ENCODE measurements at places on chromosomes 2 and 18.

- no peak for DNase-seq
Observed at GRCh38 chr2:134244086-134244485, 9.8 kb upstream of the MGAT5 start.

DNA sequence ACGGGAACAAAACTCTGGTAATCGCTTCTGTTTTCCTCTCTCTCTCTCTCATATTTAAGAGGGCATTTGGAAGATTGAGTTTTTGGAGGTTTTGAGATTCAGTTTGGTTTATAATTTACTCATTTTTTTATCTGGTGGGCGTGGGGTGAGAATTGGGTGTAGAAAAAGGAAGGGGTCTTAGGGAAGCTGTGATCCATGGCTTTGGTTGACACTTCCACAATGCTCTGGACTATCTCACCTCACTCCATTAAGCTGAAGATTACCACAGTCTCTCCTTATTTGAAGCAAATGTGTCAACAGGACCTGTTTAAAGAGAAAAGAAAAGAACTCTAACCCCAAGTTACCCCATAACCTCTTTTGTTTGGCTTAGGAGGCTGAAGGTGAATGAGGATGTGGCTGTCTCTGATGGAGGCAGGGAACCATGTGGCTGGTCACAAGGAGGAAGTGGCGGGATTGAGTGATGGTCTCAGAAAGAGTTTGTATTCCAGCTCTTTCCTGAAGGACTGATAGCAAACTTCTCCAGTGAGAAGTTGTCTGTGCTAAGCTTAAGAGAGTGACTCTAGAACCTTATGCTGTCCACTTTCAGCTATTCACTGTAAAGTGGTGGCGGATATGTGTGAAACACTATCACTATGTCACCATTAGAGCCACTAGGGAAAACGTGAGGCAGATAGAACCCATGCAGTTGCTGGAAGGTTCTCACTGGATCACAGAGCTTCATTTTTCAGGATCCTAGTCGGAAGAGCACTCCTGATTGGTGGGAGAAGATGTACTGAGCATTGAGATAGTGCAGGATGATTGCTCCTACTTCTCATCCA lies 934 bp downstream of the ZNF804A start:
- DNase-seq, result no peak

- no peak for DNase-seq
Observed at GRCh38 chr2:108450863-108451262, 1.9 kb downstream of the GCC2 start.

DNA sequence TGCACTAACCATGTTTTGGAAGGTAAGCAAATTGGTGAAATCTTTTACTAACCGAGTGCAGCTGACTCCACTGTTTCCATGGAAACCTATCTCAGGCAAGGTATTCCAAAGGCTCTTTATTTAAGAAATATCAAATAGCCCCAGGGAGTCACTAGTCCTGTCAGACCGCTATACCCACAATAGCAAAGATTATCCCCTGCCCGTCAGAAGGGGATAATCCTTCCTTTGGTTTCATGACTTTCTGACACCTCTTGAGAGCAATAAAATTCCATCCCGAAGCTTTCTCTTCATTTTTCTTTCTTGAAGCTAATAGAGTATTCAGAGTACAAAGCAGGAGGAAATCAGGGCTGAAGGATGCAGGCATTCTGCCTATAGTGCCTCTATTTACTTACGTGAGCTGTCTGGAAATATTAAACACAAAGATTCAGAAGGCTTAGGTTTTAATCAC lies 34.7 kb upstream of the MAP2 start:
- DNase-seq, result no peak

- DNase-seq, result no peak
Observed at GRCh38 chr2:199466692-199467065, 8.9 kb upstream of the SATB2 start.

DNA sequence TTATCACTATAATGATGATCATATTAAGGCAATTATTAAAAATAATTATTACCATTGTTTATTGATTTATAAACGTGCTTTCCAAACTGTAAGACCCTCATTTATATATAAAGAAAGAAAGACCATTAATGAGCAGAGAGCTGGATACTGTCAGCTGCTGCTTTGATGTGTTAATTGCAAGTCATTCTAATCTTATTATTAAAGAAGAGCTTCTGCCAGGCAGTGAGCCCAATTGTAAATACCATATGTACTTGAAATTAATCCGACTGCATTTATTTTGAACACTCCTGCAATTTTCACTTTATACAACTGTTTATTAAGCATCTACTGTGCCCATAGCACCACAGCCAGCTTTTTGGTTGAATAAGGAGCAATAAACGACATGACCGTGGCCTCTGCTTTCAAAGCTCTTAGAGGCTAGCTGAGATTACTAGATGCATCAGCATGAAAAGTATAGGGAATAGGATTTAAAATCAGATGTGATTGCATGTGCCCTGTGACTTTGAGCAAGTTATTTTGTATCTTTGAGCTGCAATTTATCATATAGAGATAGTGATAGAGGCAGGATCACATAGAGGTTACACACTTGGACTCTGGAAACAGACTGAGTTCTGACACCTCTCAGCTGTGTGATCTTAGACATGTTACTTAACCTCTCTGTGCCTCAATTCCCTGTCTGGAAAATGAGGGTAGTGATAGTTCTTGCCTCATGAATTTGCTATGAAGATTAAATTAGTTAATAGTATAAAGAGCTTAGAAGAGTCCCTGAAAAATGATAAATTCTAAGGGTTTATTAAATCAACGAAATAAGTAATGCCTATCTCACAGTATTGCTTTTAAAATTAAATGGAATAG lies 83.4 kb downstream of the MYCN start:
- no peak for DNase-seq

DNA sequence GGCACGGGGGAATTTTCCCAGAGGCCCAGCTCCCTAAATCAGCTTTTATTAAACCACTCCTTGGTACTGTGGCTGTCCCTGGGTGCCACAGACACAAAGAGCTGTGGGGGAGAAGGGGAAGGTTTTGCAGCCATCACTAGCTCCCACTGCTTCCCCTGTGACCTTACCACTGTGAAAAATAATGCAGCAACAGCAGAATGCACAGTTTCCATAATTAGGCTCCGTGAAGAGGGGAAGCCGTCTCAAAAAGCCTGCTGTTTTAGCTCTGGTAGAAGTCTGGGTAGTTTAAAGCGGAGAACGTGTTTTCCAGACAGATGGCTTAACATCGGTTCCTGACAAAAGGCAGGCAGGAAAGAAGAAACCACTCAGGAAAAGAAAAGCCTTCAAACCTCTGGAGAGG lies 27.5 kb upstream of the CAB39 start:
- DNase-seq, result no peak

GRCh38 chr2:162926501-162926900 lies 87.9 kb upstream of the KCNH7 start:
- DNase-seq, result no peak

DNA sequence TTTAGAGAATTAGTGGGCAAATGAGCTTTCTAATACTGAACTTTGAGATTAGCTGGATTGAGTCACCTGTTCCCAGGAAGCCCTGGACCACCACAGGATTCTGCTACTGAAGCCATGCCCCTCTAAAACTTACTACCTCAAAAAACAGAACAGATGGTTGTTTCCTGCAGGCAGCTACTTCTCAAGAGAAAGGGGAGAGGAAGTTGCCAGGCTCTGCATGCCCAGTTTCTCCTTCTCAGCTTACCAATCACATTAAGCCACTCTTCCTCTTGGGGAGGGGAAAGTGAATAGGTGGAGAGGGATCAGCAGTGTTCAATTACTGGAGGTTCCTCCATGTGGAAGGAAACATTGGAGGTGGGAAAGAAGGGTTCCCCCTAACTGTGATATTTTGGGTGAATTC lies 24.9 kb upstream of the C1GALT1C1L start:
- DNase-seq, result no peak

DNA sequence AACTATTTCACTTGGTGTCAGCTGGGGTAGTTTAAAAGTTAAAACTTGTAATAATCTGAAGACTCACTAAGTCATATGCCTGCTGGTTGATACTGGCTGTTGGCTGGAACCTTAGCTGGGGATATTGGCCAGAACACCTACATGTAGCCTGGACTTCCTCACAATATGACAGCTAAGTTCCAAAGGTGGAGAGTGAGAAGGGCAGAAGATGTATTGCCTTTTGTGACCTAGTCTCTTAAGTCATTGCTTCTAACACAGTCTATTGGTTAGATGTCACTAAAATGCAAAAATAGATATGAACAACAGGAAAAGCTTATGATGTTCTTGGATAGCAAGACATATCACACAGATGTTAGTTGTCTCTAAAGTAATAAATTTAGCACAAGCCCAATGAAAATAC lies 113.2 kb upstream of the CHAC2 start:
- DNase-seq, result no peak

GRCh38 chr2:236809716-236810115 lies 240.1 kb downstream of the ACKR3 start:
- no peak for DNase-seq

GRCh38 chr2:236991874-236992273 lies 93.8 kb upstream of the COPS8 start:
- no peak for DNase-seq

- DNase-seq, result no peak
Observed at GRCh38 chr2:170524828-170525565, 190.1 kb upstream of the SP5 start.

GRCh38 chr2:135745545-135745944 lies 3.9 kb downstream of the UBXN4 start:
- peak; percentile 18 for DNase-seq

DNA sequence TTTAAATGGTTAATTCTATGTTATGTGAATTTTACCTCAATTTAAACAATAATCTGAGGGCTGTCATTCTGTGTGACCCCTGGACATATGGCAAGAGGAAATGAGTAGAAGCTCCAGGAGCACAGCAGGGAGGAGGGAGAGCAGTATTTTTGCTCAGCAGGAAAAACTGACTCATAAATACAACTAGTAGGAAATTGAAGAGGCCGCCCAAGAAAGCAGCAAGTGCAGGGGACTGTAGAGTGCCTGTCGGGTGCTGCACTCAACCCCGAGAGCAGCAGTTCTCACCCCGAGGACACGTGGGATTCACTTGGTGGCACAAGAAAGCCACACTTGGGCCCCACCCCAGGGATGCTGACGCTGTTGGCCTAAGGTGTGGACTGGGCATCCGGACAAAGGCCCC lies 60.8 kb downstream of the NPAS2 start:
- peak; percentile 41 for DNase-seq

GRCh38 chr2:30159766-30160165 lies 13.0 kb downstream of the YPEL5 start:
- no peak for DNase-seq

DNA sequence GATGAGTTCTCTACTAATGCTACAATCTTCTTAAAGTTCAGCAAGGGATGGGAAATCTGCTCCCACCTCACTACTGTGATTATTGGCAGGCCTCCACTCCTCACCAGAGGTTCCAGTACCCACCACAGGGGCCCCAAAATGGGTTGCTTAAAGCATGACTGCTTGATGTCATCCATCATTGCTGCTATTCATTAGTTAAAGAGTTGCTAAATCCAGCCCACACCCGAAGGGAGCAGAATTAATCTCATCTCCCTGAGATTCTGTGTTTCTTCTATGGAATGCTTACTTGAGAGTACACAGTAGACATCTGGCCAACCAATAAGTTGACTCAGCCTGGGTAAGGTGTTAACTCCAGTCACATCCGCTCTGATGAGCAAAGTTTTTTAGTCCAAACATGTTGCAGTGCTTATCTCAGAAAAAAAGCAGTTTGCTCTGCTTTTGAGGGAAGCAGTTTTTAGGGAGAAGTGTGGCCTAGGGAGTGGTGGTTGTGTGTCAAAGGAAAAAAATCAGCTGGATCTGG lies 690.2 kb upstream of the POU3F3 start:
- no peak for DNase-seq

DNA sequence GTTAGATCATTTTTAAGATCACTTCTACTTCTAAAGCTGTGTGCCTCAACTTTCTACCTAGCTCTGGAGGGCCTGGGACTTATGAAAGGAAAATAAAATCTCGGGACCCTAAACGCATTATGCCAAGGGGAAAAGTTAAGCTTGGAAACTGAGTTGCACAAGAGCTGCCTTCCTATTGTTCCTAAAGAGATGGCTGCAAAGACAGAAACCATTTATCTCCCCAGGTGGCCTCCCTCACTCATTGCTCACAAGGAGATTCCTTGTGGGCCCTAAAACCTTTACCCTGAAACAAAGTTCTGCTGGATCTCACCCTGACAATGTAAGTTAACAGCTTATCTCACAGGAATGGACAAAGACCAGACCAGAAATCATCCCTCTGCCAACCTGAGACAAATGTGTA lies 26.8 kb downstream of the TUBB6 start:
- DNase-seq, result no peak

DNA sequence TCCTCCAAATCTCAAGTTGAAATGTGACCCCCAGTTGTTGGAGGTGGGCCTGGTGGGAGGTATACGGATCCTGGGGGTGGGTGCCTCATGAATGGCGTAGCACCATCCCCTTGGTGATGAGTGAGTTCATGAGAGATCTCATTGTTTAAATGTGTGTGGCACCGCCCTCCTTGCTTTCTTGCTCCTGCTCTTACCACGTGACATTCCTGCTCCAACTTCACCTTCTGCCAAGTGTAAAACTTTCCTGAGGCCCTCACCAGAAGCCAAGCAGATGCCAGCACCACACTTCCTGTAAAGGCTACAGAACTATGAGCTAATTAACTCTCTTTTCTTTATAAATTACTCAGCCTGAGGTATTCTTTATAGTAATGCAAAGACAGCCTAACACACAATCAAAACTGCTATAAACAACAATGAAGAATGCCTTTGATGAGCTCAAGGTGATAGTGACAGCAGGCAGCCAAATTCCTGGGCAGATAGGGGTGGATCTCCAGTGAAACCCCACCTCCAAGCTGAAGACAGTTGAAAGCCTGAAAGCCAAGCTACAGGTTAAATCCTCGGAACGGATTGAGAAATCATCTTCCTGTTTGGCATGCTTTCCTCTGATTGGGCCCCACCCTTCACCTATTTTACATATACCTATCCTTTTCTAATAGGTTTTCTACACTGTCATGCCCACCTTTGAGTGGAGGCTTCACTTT lies 26.9 kb downstream of the MCEE start:
- DNase-seq, result no peak

DNA sequence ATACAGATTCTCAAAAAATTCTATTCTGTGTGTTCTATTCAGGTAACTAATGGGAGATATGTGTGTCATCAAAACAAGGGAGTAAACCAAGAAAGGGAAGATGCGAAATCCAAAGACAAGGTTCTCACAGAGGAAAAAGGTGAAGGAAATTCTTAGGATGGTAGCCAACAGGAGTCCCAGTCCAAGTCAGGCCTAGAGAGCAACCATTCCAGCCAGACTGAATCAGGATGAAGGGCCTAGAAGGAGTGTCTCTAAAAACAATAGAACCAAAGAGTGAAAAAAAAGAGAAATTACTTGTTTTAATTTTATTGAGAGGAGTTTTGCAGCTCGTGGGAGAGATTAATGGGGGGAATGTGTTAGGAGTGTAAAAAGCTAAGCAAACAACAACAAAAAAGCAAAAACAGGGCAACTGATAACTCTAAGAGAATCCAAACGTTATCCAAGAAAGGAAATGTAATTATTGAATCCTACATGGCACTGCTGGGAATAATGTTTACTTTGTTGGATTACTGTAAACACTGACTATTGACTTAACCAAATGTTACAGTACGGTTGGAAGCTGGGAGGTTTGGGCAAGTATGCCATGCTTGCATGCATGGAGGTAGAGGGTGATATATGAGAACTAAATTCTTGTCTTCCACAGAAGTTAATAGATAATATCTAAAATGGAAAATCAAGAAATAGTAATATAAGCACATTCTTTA lies 12.3 kb downstream of the MAP3K20 start:
- DNase-seq, result no peak

Data from smooth muscle cell of the brain vasculature (primary cell).